Activated naive CD4-positive, alpha-beta T cell treated with anti-CD3 and anti-CD28 coated beads for 36 hours (primary cell): ENCODE measurements at places on chromosomes 5 and 9. TPM values are rescaled to one million over a fixed set of nuclear protein-coding genes. Genes with fewer than 3 reads are reported as not detected.

- no peaks in the 10 kb centered on the region for H3K4me1 ChIP-seq
- H3K36me3 ChIP-seq: no peaks in the 10 kb centered on the region
- H3K27me3 ChIP-seq: peaks cover 6% of the 10 kb centered on the region
- H3K27ac ChIP-seq: no peak overlapping the region
- no peak for DNase-seq
Measured at GRCh38 chr5:34666392-34667080, 10.4 kb downstream of the RAI14 start.

DNA sequence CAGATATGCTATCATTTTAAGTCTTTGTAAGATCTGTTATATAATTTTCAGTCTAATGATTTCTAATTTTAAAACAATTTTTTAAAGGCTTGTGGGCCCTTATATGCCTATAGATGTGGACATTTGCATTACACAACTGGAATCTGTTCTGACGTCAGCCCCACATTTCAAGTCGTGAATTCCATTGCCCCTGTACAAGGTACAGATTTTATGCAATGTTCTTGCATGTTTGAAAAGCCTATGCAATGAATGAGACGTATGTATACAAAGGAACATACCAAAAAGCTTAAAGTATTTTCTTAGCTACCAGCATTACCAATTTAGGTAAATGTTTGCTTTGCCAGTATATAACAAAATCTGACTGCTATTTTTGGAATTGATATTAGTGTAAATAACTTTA is 77.2 kb downstream of the ITGA1 start:
- no peak for DNase-seq
- H3K27ac ChIP-seq: no peak overlapping the region
- H3K27me3 ChIP-seq: no peaks in the 10 kb centered on the region
- no peaks in the 10 kb centered on the region for H3K36me3 ChIP-seq

DNA sequence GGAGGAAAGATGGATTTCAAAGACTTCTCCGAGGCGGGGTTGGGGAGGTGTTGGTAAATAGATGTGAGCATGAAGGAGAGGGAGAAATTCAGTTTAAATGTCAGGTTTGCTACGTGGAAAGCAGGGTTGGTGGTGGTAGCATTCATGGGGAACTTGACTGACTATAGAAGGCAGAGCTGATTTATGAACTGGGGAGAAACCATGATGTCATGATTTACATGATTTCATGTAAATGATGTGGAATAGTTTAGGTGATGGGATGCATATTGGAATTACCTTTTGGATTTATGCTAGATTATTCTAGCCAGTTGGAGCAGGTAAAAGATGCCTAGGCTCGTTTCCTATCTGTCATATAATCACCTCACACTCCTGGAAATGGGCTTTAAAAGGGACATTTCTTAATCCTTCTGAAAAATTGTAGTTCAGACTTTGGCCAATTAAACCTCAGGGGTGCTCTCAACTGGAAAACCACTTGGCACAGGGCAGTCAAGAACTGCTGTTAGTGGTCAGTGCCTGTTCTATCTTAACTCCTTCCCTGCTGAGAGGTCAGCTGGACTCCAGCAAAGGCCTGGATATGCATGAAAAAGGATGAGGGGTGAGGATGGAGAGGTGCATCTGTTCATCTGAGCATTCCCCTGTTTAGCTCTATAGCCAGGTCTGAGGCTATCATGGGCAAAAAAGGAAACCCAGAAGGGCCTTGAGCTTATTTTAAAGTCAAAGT is 50.1 kb upstream of the BASP1 start:
- H3K27ac ChIP-seq: no peak overlapping the region
- H3K27me3 ChIP-seq: peaks cover 6% of the 10 kb centered on the region
- H3K36me3 ChIP-seq: no peaks in the 10 kb centered on the region
- no peaks in the 10 kb centered on the region for H3K4me1 ChIP-seq
- no peak for DNase-seq

Gene PCDHB2
- not detected for total RNA-seq

Gene CDKN2A
- 0.57 TPM for total RNA-seq
